PC-9 (cell line): ENCODE measurements at places on chromosomes 6 and 20. TPM values are rescaled to one million over a fixed set of nuclear protein-coding genes. Genes with fewer than 3 reads are reported as not detected.

Gene HDGFL1
- total RNA-seq = not detected in 2 replicates

Gene COL20A1
- 0.15 TPM in 1 of 2 replicates, not detected in the other for total RNA-seq

DNA sequence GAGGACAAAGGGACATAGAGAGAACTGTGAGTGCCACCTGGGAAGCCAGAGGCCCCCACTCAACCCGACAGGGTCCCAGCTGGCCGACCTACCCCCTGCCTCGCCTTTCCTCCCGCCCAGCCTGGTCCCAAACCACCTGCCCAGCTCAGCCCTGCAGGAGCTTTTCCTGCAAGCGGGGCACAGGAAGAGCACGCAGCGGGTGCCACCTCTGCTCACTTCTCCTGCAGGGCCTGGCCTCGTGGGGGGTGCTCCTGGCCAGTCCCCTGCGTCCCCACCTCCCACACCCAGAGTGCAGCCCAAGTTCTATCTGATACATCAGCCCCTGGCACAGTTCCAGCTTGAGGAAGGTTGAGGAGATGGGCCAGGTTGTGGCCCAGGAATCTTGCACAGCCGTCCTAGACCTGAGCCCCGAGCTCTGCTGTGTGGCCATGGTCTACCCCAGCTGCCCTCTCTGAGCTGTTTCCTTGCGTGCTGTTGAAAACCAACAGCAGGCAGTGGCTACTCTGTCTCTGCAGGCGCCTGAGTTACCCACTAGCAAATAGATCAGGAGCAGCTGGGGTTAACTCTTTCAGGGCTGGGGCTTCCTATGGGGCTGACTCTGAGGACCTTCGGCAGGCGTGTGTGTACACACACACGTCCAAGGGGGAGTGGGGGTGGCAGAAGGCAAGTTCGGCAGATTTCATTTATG is 1.7 kb downstream of the NECAB3 start:
- DNase-seq = no peak

GRCh38 chr20:39097889-39098288 is 135.7 kb downstream of the DHX35 start:
- no peak for DNase-seq

DNA sequence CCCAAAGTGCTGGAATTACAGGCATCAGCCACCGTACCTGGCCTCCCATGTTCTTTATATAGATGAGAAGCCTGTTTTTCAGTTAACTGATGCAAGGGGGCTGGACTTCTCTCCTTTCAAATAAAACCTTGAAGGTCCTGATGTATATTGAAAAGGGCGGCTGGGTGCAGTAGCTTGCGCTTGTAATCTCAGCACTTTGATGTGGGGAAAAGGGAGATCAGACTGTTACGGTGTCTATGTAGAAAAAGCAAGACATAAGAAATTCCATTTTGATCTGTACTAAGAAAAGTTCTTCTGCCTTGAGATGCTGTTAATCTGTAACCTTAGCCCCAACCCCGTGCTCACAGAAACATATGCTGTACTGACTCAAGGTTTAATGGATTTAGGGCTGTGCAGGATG is 16.1 kb upstream of the SAMHD1 start:
- DNase-seq = no peak
